ENCODE measurements at places on chromosomes 11 and 22. TPM values are rescaled to one million over a fixed set of nuclear protein-coding genes. Genes with fewer than 3 reads are reported as not detected.

VPREB1 gene
- total RNA-seq: not detected

DNA sequence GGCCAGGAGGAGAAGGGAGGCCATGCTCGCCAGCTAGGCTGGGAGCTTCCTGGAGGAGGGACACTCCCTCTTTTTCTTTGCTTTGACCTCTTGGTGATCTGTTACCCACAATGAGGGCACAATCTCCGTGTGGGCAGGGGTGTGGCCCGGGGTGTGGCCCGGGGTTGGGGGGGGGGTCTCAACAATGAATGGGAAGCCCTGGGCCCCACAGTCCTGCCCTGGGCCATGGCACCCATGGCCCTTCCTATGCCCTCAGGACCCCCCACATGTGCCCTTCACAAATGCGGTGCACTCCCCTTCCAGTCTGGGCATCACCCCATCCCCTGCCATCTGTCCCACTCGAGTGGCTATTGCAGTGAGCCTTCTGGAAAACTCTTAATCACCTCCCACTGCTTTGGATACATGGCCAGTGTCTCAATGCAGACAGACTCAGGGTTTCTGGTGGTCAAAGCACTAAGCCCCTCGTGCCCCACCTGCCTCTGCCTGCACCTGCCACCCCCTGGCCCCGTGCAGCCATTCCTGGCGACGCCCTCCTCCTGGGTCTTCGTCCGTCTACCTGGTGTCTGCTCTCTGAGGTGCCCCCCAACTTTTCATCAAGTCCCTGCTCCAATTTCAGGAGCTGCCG, 611.3 kb downstream of the TBC1D22A start:
- no peak overlapping the region for H3K4me3 ChIP-seq
- no peaks in the 10 kb centered on the region for H3K36me3 ChIP-seq
- H3K27me3 ChIP-seq: no peaks in the 10 kb centered on the region
- H3K27ac ChIP-seq: no peak overlapping the region
- DNase-seq: no peak

GRCh38 chr11:79274636-79275331, 166.0 kb downstream of the TENM4 start:
- H3K27me3 ChIP-seq: no peaks in the 10 kb centered on the region
- DNase-seq: no peak
- no peaks in the 10 kb centered on the region for H3K4me1 ChIP-seq
- H3K36me3 ChIP-seq: no peaks in the 10 kb centered on the region
- no peak overlapping the region for H3K27ac ChIP-seq

TRIM48 gene
- not detected for total RNA-seq

SERGEF gene
- 27.6 TPM for total RNA-seq

GRCh38 chr11:38460896-38461295, 1862.9 kb upstream of the RAG2 start:
- DNase-seq: no peak
- H3K4me1 ChIP-seq: no peaks in the 10 kb centered on the region
- H3K27ac ChIP-seq: peak overlapping the region; percentile 7
- no peaks in the 10 kb centered on the region for H3K27me3 ChIP-seq
- H3K36me3 ChIP-seq: no peaks in the 10 kb centered on the region
- no peak overlapping the region for H3K4me3 ChIP-seq

DNA sequence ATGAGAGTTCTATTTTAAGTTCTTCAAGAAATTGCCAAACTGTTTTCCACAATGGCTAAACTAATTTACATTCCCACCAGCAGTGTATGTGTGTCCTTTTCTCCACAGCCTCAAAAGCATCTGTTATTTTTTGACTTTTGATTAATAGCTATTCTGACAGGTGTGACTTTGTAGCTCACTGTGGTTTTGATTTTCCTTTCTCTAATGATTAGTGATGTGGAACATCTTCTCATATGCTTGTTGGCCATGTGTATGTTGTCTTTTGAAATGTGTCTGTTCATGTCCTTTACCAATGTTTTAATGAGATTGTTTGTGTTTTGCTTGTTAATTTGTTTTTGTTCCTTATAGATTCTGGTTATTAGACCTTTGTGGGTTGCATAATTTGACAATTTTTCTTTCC, 18.0 kb upstream of the RAB38 start:
- no peak overlapping the region for H3K4me3 ChIP-seq
- H3K4me1 ChIP-seq: no peaks in the 10 kb centered on the region
- no peak for DNase-seq
- H3K36me3 ChIP-seq: no peaks in the 10 kb centered on the region
- H3K27ac ChIP-seq: no peak overlapping the region

GRCh38 chr11:69361466-69361865, 67.5 kb downstream of the MYEOV start:
- DNase-seq: peak; percentile 11
- no peak overlapping the region for H3K27ac ChIP-seq
- no peaks in the 10 kb centered on the region for H3K36me3 ChIP-seq
- no peak overlapping the region for H3K4me3 ChIP-seq

Measured in right atrium auricular region (tissue), 2 donors.